ENCODE measurements at places on chromosomes 12 and 14.

GRCh38 chr14:105365681-105366080 lies 32.7 kb upstream of the TEX22 start:
- DNase-seq: no peak

GRCh38 chr12:47219243-47219642 lies 139.5 kb upstream of the AMIGO2 start:
- DNase-seq: no peak

DNA sequence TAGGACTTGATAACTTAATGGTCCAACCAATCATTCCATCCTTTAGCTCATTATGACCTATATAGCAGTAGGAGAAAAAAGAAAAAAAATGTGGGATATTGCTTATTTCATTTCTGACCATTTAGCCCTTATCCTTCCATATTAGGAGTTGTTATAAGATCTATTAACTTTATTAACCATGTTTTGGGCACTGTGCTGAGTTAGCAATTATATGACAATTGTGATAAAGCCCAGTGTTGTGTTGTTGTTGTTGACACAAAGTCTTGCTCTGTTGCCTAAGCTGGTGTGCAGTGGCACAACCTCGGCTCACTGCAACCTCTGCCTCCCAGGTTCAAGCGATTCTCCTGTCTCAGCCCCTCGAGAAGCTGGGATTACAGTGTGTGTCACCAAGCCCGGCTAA lies 569.7 kb upstream of the FOXG1 start:
- DNase-seq: no peak

GRCh38 chr14:97253756-97254155 lies 456.6 kb downstream of the VRK1 start:
- no peak for DNase-seq

- DNase-seq: no peak
These were observed 8.0 kb upstream of the CPNE6 start for GRCh38 chr14:24063263-24063836.

- no peak for DNase-seq
These were observed 260.3 kb downstream of the BCAT1 start for GRCh38 chr12:24688601-24689000.

DNA sequence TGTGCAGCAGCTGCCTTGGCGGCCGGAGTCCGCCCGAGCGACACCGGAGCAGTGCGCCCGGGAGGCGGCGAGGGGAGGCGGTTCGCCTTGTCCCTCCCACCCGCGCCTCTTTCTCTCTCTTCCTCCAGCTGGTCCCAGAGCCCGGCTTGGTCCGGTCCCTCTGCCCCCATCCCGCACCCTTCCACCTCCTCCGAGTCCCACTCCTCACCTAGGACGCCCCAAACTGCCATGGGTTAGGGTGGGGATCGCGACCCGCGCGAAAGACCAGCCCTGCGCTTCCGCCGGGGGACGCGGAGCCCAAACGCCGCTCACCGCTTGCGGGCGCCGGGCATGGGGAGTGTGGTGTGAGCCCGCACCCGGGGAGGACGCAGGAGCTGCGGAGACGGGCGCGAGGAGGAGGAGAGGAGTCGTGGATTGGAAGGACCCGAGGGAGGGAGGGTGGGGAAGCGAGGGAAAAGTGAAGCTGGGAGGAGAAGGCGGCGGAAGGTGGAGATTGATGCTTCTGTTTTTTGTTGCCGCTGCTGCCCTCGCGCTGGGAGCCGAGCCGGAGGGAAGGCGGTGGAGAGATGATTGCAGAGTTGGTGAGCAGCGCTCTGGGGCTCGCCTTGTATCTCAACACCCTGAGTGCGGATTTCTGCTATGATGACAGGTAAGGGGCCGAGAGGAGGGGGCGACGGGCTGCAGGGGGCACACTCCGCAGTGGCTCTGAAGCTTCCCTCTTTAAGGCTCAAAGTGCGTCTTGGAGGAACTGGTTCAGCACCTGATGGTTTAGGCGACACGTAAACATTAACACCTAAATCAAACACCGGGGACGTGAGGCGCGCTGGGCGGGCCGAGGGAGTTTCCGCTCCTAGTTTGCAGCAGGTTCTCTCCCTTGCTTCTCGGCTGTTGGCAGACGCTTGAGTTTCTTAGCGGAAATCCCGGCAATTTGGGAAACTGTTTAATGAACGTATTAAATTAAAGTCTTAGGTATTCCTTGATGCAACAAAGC lies 610 bp downstream of the TMTC2 start:
- DNase-seq: no peak

GRCh38 chr12:122276242-122276641 lies 9.9 kb upstream of the VPS33A start:
- DNase-seq: no peak

GRCh38 chr12:69833696-69834095 lies 8.7 kb downstream of the MYRFL start:
- DNase-seq: no peak

GRCh38 chr14:85214471-85214870 lies 315.5 kb upstream of the FLRT2 start:
- DNase-seq: no peak

DNA sequence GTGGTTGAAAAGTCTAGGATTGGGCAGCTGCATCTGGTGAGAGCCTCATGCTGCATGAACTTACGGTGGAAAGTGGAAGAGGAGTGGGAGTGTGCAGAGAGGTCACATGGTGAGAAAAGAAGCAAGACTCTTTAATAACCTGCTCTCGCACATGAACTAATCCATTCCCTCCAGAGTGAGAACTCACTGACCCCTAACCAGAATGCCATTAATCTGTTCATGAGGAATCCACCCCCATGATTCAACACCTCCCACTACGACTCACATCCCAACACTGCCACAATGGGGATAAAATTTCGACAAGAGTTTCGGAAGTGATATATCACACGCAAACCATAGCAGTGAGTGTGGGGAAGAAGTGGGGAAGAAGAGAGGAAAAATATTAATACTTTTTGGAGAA lies 377.4 kb downstream of the NAV3 start:
- DNase-seq: no peak

DNA sequence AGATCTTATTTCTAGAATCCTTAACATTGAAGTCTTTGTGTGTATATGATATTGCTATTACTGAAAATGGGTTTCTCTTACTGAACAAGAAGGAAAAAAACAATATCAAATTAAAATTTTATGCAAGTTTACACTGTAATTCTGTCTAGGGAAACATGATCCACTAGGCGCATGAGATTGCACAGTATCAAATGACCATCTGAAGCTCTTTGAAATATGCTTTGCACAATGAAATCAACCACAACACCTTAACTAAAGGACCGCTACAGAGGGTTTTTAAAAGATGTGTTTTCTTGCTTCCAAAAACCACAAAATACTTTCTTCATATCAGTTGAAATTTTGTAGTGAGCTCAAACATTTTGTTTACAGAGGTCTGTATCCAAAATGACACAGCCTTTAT lies 15.1 kb upstream of the KERA start:
- no peak for DNase-seq

DNA sequence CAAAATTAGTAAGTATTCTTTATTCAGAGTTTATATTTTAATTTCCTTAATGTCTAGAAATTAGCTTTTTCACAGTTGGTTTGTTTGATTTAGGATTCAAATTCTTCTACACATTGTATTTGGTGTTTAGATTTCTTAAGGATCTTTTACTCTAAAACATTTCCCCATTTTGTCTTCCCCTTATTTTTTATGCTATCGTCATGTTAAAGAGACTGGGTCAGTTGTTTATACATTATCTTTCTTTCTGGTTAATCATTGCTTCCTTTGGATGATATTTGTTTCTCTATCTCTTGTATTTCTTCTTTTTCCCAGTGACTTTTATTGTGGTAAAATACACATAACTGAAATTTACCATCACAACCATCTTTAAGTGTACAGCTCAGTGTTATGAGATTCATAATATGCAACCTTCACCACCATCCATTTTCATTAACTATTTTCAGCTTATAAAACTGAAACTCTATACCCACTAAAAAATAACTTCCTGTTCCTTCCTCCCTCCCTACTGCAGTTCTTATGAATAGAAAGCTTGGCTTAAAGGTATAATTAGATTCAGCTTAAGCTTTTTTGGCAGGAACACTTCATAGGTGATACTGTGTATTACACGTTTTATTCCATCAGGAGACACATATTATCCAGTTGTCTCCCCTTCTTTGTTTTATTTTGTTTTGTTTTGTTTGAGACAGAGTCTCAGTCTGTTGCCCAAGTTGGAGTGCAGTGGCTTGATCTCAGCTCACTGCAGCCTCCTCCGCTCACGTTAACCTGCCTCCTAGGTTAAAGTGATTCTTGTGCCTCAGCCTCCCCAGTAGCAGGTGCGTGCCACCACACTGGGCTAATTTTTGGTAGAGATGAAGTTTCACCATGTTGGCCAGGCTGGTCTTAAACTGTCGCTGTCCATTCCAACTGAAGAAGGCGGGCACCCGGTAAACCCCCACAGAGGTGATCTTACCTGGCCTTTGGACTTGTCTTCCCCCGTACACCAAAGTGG lies 45.0 kb downstream of the NOPCHAP1 start:
- peak; percentile 56 for DNase-seq

DNA sequence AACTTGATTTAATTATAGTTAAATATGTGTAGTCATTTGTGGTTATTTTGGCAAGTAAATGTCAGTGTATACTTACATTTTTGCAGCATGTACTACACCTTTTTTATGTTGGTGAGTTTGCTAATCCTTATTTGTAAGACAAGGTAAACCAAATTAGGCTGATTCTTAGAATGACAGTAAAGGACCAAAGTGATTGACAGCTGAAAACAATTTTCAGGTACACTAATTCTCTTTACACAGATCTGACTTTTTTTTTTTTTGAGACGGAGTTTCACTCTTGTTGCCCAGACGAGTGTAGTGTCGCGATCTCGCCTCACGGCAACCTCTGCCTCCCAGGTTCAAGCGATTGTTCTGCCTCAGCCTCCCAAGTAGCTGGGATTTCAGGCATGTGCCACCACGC lies 8.4 kb downstream of the SLC25A3 start:
- DNase-seq: no peak

DNA sequence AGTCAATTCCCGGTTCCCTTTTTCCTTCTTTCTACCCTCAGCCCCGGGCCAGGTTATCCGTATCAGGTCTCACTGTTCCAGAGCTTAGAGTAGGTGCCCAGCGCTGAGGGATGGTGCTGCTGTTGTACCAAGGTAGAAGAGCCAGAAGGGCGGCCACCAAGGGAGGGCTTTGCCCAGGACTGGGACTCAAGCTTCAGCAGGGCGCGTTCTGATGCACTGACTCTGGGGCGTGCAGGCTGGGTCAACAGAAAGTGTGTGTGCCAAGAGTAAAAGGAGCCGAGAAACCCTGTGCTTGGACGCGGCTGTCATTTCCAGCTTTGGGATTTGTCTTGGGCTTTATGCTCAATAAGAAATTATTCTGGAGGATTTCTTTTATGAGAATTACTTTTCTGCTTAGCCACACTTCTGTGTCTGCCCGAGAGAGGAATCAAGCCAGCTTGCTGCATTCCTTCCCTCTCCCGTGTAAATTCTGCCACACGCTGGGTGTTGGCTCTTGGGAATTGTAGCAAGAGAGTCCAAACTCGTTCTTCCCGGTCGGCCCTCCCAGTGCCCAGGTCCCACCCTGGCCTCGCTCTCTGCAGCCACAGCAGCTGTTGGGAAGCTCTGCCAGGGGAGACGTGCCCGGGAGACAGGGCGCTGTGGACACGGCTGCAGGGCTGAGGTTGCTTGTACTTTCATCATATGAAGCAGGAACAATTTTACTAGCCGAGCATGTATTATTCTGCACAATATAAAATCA lies 98.0 kb downstream of the FBXL14 start:
- DNase-seq: no peak

Measured in GM12878 (cell line).